ENCODE measurements at places on chromosomes 2 and 18.

DNA sequence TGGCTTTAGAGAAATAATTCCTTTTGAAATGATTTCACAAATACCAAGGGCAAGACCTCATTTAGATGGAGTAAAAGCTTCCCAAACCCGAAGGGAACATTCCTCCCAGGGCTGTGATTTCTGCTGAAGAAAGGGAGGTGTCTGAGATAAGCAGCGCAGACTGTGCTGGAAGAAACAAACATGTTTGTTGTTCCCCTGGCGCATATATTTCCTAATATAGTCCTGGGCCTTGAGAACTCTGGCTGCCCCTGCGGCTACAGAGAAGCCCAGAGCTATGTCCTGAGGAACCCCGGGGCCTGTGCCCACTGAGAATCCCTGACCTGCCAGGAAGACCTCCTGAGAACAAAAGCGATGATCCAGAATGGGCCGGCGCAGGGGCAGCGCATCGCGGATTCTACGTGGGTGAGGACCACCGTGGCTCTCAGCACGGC lies 372.6 kb upstream of the NT5C1B start:
- no peak for DNase-seq

DNA sequence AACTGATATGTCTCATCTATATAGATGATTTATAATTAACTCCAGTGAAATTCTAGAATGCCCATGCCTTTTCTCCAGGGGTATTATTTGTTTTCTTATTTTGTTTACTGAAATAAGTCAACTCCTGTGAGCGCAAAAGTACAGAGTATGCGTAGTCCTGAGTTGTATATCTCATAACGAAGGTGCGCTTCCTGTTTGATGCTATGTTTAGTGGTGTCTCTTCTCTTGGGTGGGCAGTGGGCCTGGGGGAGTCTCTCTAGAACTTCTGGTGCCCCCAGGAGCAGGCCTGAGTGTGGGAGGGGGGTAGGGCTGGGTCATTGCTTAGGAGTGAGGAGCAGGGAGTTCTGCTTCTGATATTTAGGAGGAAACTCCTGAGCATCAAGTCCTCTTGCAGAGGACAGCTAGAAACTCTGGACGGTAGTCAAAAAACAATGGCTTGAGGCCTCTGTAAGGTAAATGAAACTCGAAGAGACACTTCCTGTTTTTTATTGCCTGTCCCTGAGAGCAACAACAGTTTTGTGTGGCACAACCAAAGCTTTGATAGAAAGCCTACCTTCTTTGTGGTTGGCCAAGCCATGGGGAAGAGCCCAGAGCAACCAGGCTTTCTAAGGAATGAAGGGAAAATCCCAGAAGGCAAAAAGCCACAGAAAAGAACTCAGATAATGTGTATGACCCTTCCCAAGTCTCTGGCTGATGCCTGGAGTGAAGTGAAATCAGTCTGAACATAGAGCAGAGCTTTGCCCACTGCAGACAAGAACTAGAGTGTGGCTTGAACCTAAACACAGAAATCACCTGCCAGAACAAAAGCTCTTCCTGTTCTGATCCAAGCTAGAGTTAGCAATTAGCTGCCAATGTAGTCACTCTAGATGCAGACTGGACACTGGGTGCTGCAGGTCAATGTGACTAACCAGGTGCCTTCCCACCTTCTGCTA lies 8.5 kb upstream of the SP140L start:
- no peak for DNase-seq

DNA sequence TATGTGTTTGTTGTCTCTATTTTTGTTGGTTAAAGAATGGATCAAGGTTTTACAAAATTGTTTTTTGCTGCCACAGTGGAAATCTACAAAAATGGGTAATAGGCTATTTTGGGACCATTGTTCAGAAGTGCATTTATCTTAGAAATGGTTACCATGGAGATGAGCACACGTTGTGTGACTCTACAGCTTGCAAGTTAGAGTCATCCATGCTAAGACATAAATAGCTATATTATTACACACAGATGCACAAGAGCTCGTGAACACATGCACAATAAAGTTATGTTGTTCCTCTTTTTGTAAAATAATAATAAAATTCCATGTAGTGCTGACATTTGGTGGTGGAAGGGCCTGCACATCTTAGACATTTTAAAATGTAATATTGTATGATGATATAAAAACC lies 15.5 kb upstream of the DUSP19 start:
- no peak for DNase-seq

DNA sequence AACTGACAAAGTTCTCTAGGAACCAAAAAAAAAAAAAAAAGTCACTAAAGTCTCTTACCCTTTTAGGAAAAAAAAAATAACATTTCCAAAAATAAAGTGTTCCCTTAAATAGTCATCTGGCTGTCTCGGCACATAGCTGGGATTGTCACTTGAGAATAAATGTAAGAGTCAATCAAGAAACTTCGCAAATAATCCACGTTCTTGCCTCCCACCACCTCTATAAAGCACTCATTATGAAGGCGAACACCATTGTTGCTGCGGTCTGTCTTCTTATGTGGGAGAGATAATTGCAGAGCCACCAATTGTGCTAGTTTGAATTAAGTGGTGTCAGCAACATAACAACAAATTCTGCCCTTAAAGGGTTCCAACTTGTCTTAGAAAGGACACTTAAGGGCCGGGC lies 163.7 kb downstream of the FBXO15 start:
- no peak for DNase-seq

- no peak for DNase-seq
Measured at GRCh38 chr2:190380962-190381412, 27.2 kb upstream of the MFSD6 start.

GRCh38 chr2:28557389-28558131 lies 61.7 kb downstream of the PLB1 start:
- no peak for DNase-seq

- DNase-seq = no peak
Measured at GRCh38 chr2:67260343-67261277, 136.5 kb upstream of the ETAA1 start.

DNA sequence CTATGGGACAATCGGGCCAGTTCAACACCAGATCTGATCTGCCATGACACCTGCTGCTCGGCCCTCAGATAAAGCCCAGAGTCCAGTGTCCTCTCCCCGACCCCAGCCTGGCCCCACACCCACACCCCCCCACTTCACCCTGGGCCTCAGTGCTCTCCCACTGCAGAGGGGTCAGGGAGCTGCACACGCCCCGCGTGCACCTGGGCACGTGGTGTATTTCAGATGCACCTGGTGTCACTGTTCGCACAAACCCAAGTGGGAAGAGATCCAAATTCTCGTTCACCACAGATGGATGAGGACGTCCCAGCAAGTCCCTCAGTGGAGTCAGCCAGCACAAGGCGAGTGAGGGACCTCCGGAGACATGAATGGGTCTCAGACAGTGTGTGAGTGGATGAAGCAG lies 161.3 kb downstream of the RTP5 start:
- no peak for DNase-seq

- DNase-seq = no peak
Measured at GRCh38 chr2:129882476-129882875, 97.0 kb upstream of the RAB6C start.

- no peak for DNase-seq
Measured at GRCh38 chr2:239825705-239825979, 199.5 kb downstream of the NDUFA10 start.

DNA sequence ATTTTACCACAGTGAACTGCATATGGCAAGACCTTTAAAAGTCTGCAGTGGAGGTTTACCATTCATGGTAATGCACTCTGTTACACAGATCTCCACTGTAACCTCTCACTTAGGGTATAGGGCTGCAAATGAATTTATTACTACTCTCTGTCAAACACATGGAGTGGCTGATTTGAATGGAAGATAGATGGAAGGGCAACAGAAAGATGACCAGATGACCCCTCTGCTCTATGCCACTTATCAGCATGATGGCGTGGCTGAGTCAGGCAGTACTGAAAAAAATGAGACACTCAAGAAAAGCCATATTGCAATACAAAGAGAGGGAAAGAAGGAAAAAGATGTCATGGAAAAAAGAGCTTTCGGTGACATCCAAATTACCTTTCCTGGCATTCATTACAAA lies 72.3 kb downstream of the ABCA12 start:
- DNase-seq = no peak

DNA sequence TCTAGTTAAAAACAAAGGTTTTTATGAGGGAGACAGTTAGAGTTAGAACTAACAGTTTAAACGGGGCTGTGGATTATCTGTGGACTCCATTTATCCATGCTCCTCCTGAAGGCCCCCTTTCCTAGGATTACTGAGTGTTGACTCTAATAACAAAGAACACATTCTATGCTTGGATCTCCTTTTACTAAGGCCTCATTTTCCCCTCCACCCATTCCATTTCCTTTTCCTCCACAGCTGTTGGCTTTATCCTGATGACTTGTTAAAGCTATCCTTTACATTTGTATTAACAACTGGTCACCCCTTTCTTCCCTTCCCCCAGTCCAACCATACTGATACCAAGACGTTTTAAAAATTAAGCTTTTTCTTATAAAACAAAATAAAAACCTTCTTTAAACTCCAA lies 220.6 kb downstream of the SRBD1 start:
- no peak for DNase-seq

- DNase-seq = no peak
Measured at GRCh38 chr2:10196948-10197696, 74.6 kb downstream of the RRM2 start.

DNA sequence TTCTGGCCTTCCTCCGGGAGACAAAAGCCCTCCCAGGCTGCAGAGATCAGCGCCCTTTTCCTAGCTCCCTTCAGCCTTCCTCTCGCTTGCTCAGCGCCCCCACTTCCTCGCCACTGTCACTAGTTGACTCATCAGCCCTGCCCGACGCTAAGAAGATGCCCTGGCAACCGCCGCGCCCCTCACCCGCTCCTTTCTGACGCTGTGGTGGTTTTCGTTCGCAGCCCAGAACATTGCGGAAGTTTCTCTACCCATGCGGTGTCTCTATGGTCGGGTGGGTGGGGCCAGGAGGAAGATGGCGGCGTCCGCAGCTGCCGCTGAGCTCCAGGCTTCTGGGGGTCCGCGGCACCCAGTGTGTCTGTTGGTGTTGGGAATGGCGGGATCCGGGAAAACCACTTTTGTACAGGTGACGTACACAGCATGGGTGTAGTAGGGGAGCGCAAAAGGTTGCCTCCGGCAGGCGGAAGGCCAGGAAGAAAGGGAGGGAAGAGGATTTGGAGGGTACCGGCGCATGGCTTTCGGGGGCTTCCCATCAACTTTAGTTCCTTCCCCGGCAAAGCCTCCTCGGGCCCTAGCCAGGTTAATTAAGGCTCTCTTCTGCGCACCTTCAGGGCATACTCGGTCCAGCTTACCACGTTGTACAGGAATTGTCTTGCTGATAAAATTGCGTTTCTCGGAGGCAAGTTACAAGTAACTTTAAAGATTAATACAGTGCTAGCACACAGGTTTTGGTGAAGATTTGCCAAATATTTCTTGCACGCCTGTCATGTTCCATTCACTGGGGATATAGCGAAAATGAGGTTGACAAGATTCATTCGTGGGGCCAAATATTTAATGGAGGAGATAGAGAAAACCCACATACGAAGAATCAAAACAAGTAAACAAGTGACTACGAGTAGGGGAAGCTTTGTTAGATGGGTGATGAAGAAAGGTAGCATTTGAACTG lies at the start of the genes CCDC121 and GPN1:
Gene CCDC121, minus strand, starts transcription at position 246 of the 943 bp plus-strand sequence. CDS start 1,213 bp downstream, outside the sequence.
Gene GPN1, plus strand, starts transcription at position 284 of the 943 bp plus-strand sequence. Its CDS starts 9 bp downstream, at position 293.
- DNase-seq = peak; percentile 50

- no peak for DNase-seq
Measured at GRCh38 chr2:176566961-176567360, 297.7 kb downstream of the MTX2 start.

- no peak for DNase-seq
Measured at GRCh38 chr2:175999283-175999819, 2.7 kb downstream of the LNPK start.

DNA sequence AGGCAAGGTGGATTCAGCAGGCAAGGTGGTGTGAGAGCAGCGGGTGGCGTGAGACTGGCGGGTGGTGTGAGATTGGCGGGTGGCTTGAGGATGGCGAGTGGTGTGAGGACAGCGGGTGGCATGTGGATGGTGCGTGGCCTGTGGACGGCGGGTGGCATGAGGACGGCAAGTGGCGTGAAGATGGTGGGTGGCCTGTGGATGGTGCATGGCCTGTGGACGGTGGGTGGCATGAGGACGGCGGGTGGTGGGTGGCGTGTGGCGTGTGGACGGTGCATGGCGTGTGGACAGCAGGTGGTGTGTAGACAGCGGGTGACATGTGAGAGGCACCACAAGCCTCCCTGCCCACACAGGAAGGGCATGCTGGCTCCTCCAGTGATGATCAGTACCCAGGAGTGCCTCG lies 186.9 kb upstream of the SALL3 start:
- DNase-seq = no peak

GRCh38 chr2:30310955-30311354 lies 79.6 kb downstream of the LBH start:
- DNase-seq = no peak

- no peak for DNase-seq
Measured at GRCh38 chr2:127105656-127106456, 1.1 kb downstream of the BIN1 start.

DNA sequence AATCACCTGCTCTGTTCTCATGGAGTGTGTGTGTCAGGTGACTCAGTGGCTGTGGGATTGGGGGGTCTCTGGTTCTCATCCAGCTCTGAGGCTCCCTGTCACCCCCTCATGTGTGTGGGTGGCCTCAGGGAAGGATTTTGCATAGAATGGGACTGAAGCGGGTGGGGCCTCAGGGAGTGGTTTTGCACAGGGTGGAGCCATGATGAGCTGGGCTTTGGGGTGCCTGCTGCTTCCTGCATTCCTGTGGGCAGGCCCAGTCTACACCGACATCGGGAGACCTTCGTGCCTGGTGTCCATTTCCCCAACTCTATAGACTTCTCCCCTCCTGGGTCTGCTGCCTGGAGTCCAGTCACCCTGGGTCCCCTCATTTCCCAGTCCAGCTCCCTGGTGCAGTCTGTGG lies 59.7 kb downstream of the VAPA start:
- DNase-seq = no peak

GRCh38 chr2:144128130-144128746 lies 391.7 kb downstream of the ZEB2 start:
- DNase-seq = no peak

- no peak for DNase-seq
Measured at GRCh38 chr2:182446087-182446486, 19.3 kb upstream of the PDE1A start.

- DNase-seq = no peak
Measured at GRCh38 chr2:239846789-239847676, 178.1 kb downstream of the NDUFA10 start.

- DNase-seq = no peak
Measured at GRCh38 chr2:206217743-206218142, 56.7 kb upstream of the ZDBF2 start.

GRCh38 chr2:222304737-222305515 lies 6.1 kb upstream of the PAX3 start:
- no peak for DNase-seq

DNA sequence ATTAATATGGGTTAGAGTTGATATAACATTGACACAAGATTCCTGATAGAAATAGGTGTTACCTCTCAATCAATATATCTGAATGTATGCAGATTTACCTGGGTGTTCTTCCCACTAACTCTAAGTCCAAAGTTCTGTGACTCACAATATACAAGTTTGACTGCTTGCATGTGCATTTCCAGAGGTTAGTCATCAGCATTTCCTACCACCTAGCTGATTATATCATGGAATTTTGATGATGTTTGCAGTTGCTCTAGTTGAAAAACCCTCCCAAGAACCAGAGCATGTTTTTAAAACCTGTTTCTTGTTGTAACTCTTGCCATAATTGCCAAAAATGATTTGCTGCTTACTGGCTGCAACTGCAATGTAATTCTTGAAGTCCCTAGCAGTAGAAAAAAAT lies 15.0 kb upstream of the DSG1 start:
- DNase-seq = no peak
